ENCODE measurements at places on chromosomes 7 and 10.

DNA sequence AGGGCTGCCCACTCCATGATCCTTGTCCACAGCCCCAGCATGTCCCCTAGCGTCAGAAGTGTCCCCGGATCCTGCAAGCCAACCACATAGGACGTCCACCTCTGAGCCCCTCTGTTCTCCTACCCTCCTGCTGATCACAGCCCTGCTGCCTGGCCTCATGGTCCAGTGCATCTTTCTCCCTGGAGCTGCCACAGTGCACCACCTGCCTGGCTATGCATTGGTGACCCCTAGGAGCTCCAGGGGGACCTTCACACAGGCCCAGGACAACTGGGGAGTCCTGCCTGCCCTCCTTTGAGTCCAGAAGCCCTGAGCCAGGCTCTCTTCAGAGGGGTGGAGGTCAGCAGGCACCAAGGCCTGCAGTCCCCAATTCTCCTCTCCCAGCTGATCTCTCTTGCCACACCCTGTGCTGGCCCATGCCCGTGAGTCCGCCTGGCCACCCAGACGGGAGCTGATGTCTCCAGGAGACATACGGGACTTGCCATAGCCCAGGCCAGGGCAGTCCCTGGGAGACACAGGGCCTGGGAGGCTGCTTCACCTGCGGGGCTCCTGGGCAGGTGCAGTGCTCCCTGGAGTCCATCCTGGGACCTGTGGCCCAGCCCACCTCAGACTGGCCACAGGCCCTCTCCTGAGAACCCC, 77.4 kb upstream of the RET start:
- DNase-seq = no peak

- DNase-seq = no peak
These were observed 63.2 kb downstream of the LMBR1 start for GRCh38 chr7:156829669-156830336.

DNA sequence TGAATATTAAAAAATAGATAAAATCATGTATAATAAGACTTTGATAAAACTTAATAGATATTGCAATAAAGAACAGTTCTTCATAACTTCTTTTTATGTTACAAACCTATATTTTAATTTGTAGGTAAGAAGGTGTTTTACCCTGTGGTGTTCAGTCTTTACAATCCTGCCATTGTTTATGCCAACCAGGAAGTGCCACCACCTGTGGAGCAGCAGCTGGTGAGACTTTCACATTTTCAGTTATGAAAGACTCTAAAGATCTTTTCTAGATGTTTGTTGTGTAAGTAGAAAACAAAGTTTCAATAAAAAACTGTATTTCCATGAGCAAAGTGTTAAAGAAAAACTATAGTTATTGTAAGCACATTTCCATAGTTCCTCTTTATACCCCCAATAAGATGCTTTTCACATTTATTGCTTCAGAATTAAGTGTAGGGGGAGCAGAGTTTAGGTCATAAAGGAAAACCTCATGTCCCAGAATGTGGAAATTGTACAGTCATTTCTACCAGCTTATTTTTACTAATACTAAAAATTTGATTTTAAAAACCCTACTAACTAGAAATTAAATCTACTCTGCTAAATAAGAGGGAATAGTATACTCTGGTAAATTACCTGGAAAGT, 28.7 kb downstream of the CSGALNACT2 start:
- DNase-seq = no peak

DNA sequence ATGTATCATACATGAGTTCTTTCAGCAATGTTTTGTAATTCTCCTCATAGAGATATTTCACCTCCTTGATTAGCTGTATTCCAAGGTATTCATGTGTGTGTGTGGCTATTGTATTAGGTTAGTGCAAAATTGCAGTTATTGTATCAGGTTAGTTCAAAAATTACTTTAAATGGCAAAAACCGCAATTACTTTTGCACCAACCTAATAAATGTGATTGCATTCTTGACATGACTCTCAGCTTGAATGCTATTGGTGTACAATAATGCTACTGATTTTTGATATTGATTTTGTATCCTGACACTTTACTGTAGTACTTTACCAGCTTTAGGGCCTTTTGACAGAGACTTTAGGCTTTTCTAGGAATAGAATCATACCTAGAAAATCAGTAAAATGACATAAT, 297.4 kb downstream of the ZWINT start:
- no peak for DNase-seq

DNA sequence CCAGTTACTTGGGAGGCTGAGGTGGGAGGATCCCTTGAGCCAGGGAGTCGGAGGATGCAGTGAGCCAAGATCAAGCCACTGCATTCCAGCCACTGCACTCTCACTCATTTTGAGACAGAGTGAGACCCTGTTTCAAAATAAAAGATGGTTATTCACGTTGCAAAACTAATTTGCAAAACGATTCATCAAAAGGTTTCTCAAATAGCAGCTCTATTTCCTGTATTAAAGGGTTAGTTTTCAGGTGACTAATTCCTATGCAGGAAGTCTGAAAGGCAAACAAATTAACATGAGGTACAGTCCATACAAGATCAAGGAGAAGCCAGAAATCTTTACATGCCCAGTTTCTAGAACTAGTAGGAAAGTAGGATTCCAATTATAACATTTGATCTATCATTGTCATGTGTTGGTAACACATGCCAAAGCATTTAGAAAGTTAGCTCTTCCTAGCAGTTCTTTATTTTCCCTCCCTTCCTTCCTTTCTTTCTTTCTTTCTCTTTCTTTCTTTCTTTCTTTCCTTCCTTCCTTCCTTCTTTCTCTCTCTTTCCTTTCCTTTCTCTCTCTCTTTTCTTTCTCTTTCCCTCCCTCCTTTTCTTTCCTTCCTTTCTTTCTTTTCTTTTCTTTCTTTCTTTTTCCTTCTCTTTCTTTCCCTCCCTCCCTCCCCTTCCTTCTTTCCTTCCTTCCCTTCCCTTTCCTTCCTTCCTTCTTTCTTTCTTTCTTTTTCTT, 49.3 kb downstream of the DENND2A start:
- no peak for DNase-seq

DNA sequence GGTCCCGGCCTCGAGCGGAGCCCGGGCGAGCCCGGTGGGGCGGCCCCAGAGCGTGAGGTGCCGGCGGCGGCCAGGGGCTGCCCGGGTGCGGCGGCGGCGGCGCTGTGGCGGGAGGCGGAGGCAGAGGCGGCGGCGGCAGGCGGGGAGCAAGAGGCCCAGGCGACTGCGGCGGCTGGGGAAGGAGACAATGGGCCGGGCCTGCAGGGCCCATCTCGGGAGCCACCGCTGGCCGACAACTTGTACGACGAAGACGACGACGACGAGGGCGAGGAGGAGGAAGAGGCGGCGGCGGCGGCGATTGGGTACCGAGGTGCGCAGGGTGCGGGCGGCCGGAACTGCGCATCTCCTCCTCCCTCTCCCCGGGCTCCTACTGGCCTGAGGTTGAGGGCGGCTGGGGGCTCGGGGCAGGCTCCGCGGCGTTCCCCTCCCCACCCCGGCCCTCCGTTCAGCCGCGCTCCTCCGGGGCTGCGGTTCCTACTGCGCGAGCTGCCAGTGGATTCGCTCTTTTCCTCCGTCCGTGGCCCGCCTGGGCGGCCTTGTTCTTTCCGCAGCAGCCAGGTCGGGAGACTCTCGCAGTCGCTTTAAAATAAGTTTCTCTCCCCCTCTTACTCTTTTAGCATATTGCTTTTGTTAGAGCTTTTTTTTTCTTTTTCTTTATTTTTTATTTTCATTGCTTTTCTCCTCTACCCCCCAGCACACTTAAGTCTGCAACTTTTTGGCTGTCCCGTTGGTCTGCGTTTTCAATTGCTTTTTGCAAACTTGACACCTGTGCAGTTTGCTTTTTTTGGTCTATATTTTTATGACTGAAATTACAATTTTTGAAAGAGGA, 600 bp downstream of the SIRT1 start:
- DNase-seq = no peak

DNA sequence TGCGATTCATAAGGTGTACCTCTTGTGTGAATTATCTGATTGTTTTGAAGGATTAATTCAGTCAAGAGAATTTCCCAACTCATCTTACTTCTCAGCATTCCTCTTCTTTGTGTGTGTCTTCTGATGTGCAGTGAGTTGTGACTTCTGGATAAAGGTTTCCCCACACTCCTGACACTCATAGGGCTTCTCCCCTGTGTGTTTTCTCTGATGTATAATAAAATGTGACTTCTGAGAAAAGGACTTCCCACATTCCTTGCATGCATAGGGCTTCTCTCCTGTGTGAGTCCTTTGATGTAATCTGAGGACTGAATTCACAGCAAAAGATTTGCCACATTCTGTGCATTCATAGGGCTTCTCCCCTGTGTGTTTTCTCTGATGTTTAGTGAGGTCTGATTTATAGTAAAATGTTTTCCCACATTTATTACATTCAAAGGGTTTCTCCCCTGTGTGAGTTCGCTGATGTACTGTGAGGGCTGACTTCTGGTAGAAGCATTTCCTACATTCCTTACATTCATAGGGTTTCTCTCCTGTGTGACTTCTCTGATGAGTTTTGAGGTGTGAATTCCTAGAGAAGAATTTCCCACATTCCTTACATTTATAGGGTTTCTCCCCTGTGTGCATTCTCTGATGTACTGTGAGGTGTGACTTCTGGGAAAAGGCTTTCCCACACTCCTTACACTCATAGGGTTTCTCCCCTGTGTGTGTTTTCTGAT, 24.2 kb downstream of the ZNF25 start:
- DNase-seq = no peak

- no peak for DNase-seq
These were observed 903.6 kb upstream of the AUTS2 start for GRCh38 chr7:68694656-68695055.

DNA sequence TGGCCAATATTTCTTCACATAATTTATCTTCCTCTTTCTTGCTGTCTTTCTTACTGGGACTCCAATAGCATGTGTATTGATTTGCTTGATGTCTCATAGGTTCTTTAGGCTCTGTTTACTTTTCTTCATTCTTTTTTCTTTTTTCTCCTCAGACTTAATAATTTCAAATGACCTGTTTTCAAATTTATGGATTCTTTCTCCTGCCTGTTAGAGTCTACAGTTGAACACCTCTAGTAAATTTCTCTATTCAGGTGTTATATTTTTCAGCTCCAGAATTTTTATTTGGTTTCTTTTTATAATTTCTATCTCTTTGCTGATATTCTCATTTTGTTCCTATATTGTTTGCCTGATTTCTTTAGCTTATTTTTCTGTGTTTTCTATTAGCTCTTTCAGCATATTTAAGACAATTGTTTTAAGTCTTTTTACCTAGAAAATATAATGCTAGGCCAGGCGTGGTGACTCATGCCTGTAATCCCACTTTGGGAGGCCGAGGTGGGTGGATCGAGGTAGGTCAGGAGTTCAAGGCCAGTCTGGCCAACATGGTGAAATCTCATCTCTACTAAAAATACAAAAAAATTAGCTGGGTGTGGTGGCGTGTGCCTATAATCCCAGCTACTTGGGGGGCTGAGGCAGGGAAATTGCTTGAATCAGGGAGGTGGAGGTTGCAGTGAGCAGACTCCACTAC, 61.9 kb upstream of the TNS3 start:
- no peak for DNase-seq

DNA sequence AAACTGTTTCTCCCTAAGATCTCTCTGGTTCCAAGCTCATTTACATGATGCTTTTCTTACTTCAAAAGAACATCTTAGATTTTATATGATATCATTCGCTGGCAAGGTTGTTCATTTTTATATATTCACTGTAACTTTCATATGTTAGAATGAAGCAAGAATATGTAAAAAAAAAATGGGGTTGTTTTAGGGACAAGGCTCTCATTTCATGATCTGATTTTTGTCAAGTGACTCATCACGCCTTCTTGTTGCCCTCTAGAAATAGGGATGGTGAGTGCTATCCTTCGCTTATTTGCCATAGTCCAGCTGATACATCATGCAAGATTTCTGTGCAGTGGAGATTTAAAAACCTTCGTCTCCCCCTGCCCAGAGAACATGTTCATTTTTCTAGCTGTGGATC, 14.0 kb upstream of the CELF2 start:
- DNase-seq = no peak

DNA sequence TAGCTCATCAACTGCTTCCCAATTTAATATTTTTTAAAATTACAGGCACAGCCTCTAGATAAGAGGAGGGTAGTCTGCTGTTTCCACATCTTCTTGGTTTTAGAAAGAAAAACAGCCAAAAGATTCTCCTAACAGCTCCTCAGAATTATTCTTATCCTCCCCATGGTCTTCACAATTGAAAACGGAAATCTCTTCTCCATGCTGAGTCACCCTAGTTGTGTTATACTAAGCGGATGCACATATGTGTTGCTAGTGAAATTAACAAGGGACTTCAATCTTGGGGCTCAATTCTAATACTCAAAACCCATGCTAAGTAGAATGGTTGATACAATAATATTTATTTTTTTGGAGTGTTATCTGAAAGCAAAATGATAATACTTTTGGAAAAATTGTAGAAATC, 71.9 kb upstream of the NPY start:
- no peak for DNase-seq

DNA sequence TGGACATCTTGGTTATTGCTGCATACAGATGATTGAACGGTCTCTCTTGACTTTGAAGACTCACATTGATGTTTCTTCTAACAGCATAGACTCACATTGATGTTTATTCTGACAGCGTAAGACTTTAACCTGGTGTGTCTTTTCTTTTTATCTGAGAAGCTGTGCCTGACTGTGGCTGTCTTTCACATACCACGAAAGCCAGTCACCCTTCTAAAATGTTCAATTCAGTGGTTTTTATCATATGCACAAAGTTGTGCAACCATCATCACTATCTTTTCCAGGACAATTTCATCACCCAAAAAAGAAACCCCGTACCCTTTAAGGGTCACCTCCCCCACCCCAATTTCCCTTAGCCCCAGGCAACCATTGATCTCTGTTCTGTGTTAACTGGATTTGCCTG, 24.7 kb downstream of the CELF2 start:
- DNase-seq = no peak

- DNase-seq = no peak
These were observed 13.7 kb downstream of the HTRA1 start for GRCh38 chr10:122475100-122475499.

- no peak for DNase-seq
These were observed 22.2 kb upstream of the MCM10 start for GRCh38 chr10:13139150-13139549.

GRCh38 chr10:110574420-110574819, 6.9 kb downstream of the SMC3 start:
- no peak for DNase-seq

GRCh38 chr7:3307435-3307834, 6.4 kb downstream of the SDK1 start:
- DNase-seq = no peak

GRCh38 chr7:122528879-122529481, 169.9 kb downstream of the RNF133 start:
- DNase-seq = peak; percentile 9
